ENCODE measurements at places on chromosomes 11 and 22.

DNA sequence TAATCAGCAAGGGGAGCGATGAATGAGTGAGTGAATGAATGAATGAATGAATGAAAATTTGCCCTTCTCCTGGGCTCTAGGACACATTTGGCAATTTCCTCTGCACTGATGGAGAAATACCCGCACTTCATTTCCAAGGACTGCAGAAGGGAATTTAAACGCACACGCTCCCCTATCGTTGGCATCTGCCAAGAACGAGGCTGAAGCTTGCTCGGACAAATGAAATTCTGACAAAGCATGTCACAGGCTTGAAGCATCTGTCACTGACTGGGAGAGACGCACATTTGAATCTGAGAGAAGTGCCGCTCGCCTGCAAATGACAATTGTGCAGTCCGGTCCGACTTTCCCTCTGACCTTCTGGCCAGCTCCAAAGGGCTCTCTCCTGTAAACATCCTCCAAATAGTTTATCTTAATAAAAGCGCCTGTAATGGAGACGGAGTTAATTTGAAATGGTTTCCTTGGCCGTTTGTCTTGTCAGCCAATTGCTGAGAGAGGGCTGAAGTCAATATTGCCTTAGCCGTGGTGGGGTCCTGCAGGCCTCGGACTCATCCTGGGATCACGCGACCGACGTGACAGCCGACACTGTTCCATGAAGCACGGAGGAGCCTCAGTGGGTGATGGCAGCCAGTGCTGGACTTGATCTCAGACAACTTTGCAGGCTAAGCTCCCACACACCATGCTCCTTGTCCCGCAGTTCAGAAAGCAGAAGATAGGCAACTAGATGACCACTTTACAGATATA lies 260.7 kb downstream of the MN1 start:
- no peak for DNase-seq

- no peak for DNase-seq
Observed at GRCh38 chr11:85279267-85279666, 347.9 kb downstream of the DLG2 start.

DNA sequence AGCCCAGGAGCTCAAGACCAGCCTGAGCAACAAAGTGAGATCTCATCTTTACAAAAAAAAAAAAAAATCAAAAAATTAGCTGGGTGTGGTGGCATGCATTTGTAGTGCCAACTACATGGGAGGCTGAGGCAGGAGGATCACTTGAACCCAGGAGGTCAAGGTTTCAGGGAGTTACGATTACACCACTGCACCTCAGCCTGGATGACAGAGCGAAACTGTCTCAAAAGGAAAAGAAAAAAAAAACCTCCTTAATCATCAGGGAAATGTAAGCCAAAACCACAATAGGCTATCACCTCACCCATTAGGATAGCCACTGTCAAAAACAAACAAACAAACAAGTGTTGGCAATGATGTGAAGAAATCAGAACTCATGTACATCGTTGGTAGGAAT lies 13.4 kb downstream of the DGCR2 start:
- DNase-seq: no peak

DNA sequence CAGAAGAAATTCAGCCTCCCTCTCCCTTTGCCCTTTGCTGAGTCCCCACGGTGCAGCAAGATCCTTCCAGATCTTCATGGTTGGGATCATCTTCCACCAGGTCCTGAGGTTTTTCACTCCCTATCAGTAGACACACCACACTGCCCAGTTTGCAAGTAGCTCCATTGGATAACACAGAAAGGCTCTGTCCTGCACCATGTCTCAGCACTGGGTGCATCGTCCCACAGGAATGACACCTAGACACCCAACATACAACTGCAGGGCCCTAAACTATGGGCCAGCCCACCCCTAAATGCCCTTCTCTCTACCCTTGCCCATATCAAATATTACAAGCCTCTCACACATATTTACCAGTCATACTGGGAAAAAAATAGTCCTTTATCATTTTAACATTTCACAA lies 9.4 kb downstream of the KLHL22 start:
- DNase-seq: no peak

- no peak for DNase-seq
Observed at GRCh38 chr22:49052560-49052959, 775.1 kb downstream of the BRD1 start.
